ENCODE measurements at places on chromosomes 5 and 9.

DNA sequence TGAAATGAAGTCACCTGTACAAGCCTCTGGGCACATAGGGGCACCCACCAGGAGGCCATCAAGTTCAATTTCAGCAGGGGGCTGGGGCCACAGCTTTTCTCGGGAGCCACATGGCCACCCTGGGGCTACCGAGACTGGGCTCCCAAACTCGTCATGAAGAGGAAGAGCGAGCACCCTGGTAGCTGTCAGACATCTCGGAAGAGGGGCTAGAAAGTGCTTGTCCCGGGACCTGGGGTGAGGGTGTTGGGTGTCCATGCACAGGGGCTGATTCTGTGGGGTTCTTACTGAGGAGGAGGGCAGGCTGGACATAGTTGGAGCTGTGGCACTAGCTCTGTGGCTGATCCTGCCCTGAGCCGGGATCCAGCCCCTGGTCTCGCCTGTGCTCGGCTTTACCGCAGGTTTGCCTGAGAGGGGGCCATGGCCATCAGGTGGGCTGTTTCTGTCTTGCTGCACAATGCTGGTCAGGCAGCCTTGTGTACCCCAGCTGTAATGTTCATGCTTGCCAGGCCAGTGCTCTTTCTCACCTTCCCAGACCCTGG, 70.3 kb downstream of the PHF2 start:
- DNase-seq: no peak

GRCh38 chr9:88643931-88644330, 109.0 kb downstream of the NXNL2 start:
- no peak for DNase-seq

- no peak for DNase-seq
Observed at GRCh38 chr5:95861221-95861863, 38.8 kb upstream of the GLRX start.

GRCh38 chr5:89444088-89444487, 561.1 kb upstream of the MEF2C start:
- DNase-seq: no peak

DNA sequence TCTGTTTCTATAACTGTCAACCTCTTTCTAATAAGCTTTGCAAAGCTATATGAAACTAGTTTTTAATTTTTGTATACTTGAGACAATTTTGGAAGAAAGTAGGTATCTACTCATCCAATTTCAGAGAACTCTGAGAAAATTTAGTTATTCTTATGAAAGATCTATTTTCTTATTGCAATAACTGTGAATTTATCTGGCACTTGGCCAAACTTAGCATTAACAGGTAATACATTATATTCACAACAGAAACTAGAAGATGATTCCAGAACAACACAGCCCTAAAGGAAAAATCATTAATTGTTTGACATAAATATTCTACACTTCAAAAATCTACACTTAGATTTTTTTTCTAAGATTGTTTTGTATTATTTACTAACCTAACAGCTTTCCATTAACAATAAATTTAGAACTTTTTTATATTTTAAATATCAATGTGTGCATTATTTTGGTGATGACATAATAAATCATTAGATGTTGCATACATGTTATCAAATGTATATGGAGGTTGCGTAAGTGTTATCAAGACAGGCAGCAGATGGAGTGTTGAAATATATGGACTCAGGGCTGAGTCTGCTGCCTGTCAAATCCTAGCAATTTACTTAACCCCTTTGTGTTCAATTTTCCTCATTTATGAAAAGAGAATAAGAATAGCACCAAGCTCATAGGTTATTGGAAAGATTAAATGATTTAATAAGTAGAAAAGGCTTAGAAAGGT, 141.8 kb downstream of the MUSK start:
- DNase-seq: no peak

DNA sequence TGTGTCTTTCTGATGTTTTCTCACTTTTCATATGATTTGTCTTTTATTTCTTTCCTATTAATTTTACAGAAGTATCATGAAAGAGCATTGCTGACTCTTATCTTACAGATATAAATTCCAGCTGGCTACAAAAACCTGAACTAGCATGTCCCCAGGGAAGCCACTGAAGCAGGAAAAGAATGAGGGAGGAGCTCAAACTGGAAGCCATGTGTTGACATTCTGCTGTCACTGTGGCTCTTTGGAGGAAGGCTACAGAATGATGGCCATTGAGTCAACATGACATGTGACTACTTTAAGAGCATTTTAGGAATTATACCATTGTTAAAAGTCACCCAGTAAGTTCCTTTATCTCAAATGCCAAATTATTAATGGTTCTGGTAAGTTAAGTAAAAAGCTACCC, 638.3 kb upstream of the DMAC1 start:
- no peak for DNase-seq

- no peak for DNase-seq
Observed at GRCh38 chr9:68793605-68794343, 88.7 kb downstream of the PIP5K1B start.

GRCh38 chr9:130707225-130707976, 13.8 kb downstream of the EXOSC2 start:
- peak; percentile 38 for DNase-seq

DNA sequence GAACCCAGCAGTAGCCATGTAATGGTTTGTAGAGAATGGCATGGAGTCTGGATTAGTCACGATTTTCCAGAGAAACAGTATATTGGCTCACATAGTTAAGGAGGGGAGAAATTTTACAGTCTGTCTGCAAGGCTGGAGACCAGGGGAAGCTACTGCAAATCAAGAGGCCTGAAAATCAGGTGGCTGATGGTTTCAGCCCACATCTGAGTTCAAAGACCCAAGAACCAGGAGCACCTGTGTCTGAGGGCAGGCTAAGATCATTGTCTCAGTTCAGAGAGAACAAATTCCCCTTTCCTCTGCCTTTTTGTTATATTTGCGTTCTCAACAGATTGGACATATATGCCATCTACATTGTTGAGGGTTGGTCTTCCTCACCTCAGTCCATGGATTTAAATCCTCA, 207.5 kb upstream of the IRX2 start:
- DNase-seq: no peak

DNA sequence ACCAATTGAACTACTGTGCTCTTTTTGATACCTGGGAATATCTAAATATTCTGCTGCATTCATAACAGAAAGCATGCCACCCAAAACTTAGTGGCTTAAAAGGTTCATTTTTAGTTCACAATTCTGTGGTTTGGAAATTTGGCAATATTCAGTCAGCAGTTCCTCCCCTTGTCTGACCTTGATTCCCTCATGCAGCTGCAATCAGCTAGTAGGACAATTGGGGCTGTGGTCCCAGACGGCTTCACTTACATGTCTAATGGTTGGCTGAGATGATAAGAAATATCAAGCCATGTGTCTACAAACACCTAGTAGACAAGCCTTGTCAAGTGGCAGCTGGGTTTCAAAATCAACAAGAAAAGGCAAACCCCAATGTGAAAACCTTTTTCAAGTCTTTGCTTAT, 51.3 kb downstream of the ANXA1 start:
- no peak for DNase-seq

DNA sequence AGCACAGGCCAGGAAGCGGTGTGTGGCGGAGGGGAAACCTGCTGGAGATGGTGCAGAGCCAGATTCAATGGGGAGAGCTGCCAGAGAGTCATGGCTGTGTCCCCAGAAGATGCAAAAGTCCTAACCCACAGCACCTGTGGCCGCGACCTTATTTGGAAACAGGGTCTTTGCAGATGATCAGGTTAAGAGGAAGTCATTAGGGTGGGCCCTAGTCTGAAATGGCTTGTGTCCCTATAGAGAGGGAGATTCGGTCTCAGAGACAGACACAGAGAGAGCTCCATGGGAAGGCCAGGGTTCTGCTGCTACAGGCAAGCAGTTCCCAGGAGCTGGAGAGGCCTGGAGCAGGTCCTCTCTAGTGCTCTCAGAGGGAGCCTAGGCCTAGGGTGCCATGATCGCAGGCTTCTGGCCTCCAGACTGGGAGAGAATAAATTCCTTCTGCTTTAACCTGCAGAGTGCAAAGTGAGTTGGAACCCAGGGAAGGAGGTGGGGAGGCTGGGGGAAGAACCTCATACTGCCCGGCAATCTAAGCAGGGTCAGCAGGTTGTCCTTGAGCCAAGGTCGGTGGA, 1.9 kb upstream of the LPCAT1 start:
- no peak for DNase-seq

- no peak for DNase-seq
Observed at GRCh38 chr5:103785569-103785968, 223.0 kb upstream of the NUDT12 start.

Measured in globus pallidus (tissue), 1 donor.